Stromal cell of bone marrow (primary cell): ENCODE measurements at places on chromosomes 1 and 21.

DNA sequence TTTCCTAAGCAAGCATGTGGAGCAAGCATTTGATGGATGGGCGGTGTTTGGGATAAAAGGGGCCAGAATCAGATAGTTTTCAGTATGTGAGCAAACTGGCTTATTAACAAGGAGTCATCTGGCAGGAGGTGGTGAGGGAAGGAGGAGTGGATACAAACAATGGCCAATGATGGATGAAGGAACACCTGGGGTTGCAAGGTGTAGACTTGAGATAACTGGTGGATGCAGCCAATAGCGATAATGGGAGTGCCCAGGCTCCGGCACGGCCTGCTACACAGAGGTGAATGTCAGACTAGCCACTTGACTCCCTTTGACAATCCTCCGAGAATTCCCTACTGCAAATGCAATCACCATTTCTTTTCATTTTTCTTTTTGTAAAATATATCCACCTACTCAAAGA lies 41.7 kb downstream of the C8B start:
- no peak for DNase-seq

DNA sequence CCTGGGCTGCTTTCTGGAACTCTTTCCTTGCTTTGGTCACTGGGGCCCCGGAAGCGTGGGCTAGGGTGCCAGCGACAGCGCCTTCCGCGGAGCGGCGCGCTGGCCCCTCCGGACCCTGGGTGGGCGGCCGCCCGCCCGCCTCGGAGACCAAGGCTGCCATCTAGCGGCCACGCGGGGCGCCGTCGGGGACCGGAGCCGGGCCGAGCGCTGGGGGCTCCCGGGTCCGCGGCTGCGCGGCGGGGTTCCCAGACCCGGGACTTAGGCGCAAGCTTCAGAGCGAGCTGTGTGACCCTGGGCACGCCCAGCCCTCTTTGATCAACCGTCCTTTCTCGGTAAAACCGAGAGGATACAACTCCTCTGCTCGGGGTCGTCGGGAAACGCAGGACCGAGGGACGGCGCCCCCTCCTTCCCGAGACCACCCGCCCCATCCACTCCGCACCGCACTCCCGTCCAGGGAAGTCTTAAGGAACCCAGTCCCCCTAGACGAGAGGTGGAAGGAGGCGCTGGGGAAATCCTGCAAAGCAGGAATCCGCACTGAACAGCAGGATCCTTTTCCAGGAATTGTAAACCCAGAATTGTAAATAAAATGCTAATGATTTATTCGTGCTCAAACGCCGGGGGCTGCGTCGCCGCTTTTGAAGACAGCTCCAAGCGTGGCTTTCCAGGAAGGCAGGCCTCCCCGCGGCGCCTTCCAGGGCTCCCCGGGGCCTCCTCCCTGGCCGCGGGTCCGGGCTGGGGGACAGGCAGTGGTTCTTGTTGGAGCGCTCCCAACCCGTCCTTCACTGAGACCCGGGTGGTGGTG lies 41.2 kb downstream of the RRAGC start:
- no peak for DNase-seq

DNA sequence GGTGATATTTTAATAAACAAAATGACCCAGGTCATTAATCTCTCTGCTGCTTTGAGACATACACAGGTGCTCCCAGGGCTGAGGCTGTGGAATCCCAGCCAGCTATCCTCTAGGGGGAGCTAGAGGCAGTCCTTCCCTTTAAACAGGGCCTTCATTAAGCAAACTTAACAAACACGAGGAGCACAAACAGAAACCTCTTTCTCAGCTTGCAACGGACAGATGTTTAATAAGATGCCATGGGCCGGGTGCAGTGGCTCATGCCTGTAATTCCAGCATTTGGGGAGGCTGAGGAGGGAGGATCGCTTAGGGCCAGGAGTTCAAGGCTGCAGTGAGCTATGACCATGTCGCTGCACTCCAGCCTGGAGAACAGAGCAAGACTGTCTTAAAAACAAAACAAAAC lies 106.7 kb downstream of the HIVEP3 start:
- DNase-seq, result no peak

DNA sequence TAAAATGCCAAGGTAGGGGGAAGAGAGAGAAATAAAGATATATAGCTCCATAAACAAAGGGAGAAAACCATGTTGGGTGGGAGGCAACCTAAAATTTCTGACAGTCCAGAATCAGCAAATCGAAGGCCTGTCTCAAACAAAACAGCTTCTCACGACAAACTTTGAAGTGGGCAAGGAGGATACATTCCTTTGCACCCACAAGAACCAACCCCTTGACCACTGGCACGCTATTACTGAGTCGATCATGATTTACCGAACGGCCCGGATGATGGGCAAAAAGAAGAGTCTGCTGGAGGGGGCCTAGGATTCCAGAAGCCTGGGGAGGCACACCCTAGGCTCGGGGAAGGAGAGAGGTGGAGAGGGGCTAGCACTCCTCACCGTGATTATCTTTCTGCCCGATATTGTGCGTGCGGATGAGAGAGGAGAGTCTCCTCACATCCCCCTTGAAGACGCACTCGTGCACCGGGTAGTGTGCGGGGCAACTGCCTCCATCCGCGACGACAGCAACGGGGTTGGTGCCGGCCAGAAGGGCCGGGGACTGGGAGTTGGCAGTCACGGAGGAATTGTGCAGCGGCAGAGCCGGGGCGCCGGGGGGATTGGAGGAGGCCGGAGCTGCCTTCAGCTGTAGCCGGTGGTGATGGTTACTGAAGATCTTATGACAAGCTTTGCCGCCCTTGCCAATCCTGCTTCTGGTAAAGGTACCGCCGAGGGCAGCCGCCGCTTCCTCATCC lies 756 bp downstream of the ANKRD13C start:
- no peak for DNase-seq

- peak; percentile 58 for DNase-seq
Observed at GRCh38 chr1:184649451-184649888, 105.2 kb downstream of the EDEM3 start.

GRCh38 chr1:80369780-80370179 lies 1363.2 kb upstream of the ADGRL4 start:
- DNase-seq, result no peak

DNA sequence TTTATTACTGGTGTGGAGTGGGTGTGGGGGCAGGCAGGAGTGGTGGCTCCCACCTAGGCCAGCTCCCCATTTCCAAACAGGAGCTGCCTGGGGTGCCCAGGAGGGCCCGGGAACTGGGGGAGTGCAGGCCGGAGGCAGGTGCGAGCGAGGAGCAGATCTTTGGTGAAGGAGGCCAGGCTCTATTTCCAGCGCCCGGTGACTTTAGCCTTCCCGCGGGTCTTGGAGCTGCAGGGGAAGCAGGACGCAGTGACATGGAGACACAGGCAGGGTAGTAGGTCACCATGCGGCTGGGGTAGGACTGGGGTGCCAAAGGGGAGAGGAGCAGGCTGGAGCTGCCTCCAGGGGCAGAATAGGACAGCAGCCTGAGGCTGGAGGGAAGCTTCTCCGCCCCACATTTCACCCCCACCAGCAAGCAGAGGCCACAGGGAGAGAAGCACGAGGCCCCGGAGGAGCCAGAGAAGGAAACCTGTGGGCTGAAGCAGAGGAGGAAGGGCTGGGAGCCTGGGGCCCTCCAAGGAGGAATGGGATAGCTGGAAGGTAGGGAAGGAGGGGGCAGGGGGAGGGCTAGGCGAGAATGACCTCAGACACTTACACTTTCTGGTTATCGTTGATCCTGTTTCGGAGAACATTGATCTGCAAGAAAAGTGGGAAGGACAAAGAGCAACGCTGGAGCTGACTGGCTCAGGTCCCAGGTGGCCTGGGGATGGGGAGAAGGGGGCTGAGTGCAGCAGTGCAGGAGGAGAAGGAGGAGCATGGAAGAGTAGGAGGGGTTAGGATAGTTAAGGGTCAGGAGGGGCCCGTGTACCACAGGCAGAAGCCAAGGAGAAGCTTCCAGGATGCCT lies 18.2 kb downstream of the TNNT2 start:
- DNase-seq, result no peak

DNA sequence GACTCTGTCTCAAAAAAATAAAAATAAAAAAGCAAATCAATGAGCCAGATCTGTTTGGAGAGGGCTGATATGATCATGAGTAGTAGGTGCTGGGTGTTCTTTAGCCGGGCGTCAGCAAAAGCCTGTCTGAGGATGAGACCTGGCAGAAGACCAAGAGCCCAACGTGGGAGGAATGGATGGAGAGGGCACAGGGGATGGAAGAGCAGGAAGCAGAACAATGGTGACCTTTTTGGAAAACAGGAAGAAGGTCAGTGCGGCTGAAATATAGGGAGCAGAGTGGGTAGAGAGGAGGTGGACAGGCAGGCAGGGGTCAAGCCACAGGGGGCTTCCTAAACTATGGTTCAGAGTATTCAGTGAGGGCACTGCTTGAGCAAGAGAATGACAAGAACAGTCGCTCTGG lies 30.9 kb downstream of the VWA5B1 start:
- DNase-seq, result no peak
